ENCODE measurements at places on chromosomes 5 and 9.

GRCh38 chr5:76863001-76863400, 13.2 kb downstream of the S100Z start:
- DNase-seq = no peak

DNA sequence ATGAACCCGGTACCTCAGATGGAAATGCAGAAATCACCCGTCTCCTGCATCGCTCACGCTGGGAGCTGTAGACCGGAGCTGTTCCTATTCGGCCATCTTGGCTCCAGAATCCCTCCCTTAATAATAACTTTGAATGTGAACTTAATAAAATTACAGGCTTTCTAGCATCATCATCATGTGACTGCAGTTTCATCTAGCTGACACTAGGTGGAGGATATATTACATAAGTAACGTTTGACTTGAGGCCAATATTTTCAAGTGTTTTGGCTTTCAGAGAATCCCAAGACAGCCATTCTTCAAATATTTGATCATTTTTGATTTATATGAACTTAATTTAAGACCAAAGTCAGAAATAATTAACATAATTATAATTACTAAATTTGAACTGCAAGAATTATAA, 474.9 kb upstream of the CDH10 start:
- no peak for DNase-seq

- no peak for DNase-seq
These were observed 65.5 kb upstream of the DMRT3 start for GRCh38 chr9:911005-911404.

- no peak for DNase-seq
These were observed 250.1 kb upstream of the KLF4 start for GRCh38 chr9:107739601-107740082.

DNA sequence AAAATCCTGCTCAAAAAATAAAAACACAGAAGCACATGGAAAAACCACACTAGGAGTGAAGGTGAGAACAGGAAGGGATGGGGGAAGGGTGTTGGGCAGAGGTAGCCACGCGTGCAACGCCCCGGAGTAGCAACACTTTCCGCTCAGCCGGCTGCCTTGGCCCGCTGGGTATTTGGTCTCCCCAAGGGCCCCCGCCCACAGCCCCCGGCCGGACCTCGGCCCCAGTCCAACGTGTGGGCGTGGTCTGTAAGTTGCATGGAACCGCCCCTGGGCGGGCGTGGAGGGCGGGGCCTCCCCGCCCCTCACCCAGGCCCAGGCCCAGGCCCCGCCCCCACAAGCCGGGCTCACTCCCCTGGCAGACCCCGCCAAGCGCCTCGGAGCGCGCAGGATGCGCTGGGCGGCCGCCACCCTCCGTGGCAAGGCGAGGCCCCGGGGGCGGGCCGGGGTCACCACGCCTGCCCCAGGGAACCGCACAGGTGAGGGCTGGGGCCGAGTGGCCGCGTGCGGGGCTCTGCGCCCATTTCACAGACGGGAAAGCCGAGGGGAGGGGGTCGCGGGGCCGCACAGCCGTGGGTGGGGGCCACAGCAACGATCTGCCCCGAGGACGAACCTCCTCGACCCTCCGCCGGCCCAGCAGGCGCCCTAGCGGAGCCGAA, at the start of gene SUSD3:
SUSD3 (plus strand) TSS at position 347 of the 656 bp plus-strand sequence; CDS start at position 389, 42 bp downstream.
- peak; percentile 25 for DNase-seq

DNA sequence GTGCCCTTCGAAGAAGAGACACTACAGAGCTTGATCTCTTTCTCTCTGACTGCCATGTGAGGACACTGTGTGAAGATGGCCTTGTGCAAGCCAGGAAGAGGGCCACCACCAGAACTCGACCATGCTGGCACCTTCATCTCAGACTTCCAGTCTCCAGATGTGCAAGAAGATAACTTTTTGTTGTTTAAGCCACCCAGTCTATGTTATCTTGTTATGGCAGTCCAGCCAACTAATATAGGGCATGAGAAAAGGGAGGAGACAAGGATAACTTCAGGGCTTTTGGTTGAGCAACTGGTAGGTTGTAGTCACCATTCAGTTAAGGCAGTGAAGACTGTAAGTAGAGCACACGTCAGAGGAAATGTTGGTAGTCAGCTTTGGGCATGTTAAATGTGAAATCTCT, 515.5 kb downstream of the CSNK1G3 start:
- DNase-seq = no peak

GRCh38 chr5:40041452-40041851, 616.7 kb upstream of the DAB2 start:
- no peak for DNase-seq

- DNase-seq = no peak
These were observed 768.5 kb upstream of the DMAC1 start for GRCh38 chr9:8567963-8568579.

DNA sequence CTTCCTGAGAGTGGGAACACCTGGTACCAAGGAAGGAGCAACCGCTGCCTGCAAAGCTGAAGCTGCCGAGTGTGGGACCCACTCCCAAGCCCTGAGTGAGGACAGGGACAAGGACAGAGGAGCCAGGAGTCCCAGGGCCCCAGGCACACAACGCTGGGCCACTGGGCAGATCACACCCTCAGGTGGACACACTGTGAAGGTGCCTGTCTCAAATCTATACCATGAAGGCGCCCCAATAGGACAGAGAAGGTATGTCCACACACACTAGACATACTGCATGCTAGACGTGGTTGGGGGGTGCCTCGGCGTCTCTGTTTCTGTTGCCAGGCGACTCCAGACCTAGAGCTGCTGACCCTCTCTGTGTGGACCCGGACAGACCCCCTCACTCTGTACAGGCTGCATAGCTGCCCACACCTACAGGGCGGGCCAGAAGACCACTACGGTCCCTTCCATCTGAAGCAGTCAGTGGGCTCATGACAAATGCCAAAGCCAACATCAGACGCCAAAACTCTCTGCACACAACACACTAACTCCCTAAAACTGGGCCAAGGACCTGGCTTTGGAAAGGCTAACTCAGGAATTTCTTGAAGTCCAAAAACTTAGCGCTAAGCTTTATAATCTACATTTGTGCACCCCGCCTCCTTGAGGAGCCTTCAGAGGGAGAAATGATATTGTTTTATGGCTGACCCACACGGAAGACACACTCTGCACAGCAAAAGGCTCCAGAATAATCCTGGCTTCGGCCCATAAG, 60.7 kb downstream of the ROR2 start:
- no peak for DNase-seq

DNA sequence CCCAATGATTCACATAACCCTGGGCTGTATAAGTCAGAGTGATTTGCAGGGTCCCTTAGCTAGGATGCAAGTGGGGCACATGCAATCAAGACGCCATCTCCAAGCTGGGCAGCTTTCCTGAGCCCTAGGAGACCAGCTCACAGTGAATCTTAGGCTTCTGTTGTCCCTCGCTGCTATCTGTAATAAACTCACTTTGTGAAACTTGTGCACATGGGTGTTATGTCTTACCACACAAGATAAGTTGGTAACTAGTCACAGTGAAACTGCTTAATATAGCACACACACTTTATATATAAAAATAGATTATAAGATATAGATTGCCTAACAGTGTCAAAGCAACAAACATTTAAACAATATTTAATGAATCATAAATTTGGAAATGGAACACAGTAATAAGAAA, 658.5 kb downstream of the SLCO4C1 start:
- DNase-seq = no peak

- DNase-seq = peak; percentile 68
These were observed 28.4 kb upstream of the SLC12A7 start for GRCh38 chr5:1140171-1140817.

GRCh38 chr5:173763410-173763809, 124.7 kb upstream of the CPEB4 start:
- no peak for DNase-seq

All from activated CD4-positive, alpha-beta T cell treated with anti-CD3 and anti-CD28 coated beads, Interleukin-2, amount 50 U/mL, for 24 hours (primary cell).